ENCODE measurements at places on chromosomes 16 and 17. TPM values are rescaled to one million over a fixed set of nuclear protein-coding genes. Genes with fewer than 3 reads are reported as not detected.

The ZFHX3 gene
- total RNA-seq, result 15.7 TPM

The SHBG gene
- 3.2 TPM for total RNA-seq

GRCh38 chr16:1772908-1773702 is at the start of gene MRPS34:
Gene MRPS34, minus strand, starts transcription at chr16:1773134. Its CDS starts 15 bp downstream, at chr16:1773119.
- peak; percentile 85 for DNase-seq

DNA sequence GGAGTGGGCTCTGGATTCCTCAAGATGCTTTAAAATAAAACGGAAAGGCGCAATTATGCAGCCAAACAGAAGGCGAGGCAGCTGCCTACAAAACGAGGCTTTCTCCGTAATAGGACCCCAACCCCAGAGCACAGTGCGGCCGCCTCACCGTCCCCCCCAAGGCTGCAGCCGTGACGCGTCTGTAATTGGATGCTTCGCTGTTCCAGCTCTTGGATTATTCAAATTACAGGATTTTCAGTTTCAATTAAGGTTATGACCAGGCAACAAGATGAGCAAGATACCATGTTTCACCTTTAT is 37.3 kb upstream of the ABR start:
- no peak for DNase-seq

DNA sequence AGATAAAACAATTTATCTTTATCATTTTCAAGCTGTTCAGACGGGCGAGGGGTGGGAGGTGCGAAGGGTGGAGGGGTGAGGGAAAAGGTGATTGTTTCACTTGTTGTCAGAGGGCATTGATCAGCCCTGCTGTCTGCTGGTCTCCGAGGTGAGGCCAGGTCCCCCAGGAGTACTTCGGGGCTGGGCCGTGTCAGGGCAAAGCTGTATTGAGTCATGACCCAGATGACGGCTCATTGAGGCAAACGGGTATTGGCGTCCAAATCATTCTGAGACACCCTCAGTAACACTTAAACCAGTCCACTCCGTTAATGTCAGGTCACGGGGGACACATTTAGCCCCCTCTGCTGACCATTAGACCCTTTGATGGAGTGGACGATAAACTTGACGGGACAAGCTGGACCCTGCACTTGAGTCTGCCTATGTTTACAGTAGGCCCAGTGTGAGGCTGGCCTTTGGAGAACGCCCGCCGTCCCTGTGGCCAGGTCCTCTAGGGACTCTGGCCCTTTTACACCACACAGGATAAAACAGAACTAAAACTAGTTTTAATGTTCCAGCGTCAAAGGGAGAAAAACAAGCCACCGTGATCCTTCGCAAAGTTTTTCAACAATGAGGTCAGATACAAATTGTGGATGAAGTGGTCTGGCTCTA is 502.2 kb upstream of the ZFHX3 start:
- DNase-seq, result no peak

DNA sequence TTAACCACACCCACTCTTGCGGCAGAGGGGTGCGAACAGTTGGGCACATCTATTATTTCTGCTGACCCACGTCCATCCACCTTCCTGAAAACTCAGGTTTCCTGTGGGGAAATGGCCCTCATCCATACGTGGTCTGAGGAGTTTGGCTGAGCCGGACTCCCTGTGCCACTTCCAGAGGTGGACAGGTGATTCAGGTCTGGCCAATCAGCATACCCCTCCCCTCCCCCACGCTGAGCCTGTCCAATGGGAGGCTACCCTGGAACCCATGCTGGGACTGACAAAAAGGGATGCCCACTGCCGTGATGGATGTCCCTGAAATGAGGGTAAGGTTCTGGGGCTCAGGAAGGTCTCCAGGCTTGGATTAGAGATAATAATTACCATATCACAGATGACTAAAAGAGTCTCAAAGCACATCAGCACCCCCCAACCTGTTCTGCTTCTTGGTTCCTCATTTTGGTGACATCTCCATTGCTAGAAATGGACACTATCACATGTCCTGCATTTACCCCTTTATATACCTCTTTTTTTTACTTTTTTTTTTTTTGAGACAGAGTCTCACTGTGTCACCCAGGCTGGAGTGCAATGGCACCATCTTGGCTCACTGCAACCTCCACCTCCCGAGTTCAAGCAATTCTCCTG is 5.3 kb upstream of the MAPK7 start:
- no peak for DNase-seq

DNA sequence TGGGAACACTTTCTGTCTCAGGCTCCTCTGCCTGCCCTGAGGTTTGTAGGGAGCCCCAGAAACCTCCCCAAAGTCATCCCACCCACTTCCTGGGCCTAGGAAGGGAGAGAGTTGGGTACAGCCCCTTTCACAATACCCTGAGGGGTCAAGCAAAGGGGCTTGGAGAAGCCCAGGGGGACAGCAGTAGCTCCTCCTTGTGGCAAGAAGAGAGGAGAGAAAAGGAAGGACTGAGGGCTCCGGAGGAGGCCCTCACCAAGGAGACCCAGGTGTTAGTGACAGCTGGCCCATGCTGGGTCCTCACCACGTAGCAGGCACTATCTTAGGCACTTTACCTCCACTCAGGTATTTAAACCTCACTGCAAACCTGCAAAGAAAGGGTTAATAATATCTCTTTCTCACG is 112.8 kb downstream of the IRX5 start:
- no peak for DNase-seq

GRCh38 chr17:43316522-43317142 is 82.2 kb upstream of the ARL4D start:
- no peak for DNase-seq

DNA sequence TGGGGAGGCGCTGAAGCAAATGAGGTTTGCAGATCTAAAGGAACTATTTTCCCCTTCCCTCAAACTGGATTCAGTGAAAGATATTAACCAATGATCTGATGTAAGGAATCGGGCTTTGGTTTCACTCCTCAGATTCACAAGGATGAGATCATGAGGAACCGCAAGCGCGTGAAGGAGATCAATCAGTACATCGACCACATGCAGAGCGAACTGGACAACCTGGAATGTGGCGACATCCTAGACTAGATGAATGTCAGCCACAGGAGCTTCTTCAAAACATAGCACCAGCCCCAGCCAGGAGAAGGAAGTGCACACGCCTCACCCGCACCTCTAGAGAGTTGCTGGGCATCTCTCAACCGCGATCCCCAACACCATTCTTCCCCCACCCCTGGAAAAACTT is 22.5 kb downstream of the ATPAF2 start:
- DNase-seq, result no peak

DNA sequence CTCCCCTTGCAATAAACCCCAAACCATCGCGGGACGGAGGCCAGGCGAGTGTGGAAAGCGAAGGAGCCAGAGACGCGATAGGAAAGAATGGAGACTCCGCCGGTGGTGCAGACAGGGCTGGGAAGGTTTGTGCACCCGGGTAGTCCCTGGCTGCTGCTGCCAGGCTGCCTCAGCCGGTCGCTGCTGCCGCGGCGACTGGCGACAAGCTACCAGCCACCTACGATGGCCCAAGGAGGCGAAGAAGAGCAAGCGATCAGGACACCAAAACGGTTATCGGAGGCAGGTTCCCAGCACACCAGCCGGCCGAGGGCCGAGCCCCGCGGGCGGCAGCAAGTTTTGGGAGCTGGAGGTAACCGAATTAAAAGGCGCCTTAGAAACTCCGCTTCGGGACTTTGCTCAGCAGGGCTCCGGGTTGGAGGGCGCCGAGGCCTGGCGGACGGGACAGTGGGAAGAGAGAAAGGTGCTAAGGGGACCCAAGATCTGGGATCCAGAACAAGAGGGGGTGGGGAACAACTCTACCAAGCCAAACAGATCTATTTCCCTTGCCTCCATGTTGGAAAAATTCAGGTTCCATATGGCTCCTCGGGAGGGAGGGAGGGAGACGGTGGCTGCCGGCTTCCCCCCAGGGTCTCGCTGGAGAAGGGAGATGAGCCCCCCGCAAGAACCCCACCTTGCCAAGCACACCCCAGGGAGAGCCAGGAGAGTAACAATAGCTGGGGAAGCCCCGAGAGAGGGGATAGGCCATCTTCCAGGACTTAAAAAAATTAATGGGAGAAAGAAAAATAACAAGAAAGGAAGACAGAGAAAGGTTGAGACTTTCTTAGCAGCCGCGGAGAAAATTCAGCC is 9.7 kb upstream of the HOXB2 start:
- DNase-seq, result no peak

Measured in testis (tissue), 5 donors.